ENCODE measurements at places on chromosomes 1 and 21. TPM values are rescaled to one million over a fixed set of nuclear protein-coding genes. Genes with fewer than 3 reads are reported as not detected.

The HHIPL2 gene
- not detected for total RNA-seq

The NCF2 gene
- total RNA-seq, result not detected

The CFAP107 gene
- total RNA-seq, result not detected

DNA sequence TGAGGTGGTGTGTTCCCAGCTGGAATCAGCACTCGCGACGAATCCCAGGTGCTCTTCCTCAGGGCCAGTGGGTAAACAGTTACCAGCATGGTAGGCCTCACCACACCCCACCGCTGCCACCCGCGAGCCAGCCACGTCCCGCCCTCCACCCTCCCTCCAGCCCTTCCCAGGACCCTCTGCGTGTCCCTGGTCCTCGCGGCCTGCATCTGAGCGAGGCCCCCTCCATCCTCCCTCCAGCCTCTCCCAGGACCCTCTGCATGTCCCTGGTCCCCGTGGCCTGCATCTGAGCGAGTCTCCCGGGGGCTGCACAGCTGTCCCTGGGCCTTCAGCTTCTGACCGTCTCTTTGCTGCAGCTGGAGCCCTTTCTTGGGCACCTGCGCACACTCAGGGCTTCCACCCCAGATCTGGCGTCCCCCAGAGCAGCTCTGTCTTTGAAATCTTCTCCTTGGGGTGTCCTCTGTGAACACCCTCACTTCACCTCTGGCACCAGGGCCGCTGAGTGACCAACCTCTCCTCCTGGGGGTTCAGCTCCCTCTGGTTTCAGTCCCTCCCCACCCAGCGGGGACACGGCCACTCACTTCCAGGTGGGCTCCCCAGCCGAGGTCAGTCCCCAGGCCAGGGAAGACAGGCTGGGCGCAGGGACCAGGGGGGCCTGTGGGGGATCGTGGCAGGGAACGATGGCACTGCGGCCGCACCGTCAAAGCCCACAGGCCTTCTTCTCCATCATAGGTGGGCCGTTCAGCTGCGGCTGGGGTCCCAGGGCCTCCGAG, 57.8 kb upstream of the COL6A2 start:
- DNase-seq, result no peak

GRCh38 chr21:22961258-22961657, 1963.0 kb downstream of the NCAM2 start:
- no peak for DNase-seq

GRCh38 chr1:20834780-20835179, 47.7 kb upstream of the HP1BP3 start:
- no peak for DNase-seq

GRCh38 chr1:221805121-221805520, 63.2 kb upstream of the DUSP10 start:
- DNase-seq, result peak; percentile 16

- DNase-seq, result no peak
These were observed 49.2 kb upstream of the NFASC start for GRCh38 chr1:204821476-204821875.

DNA sequence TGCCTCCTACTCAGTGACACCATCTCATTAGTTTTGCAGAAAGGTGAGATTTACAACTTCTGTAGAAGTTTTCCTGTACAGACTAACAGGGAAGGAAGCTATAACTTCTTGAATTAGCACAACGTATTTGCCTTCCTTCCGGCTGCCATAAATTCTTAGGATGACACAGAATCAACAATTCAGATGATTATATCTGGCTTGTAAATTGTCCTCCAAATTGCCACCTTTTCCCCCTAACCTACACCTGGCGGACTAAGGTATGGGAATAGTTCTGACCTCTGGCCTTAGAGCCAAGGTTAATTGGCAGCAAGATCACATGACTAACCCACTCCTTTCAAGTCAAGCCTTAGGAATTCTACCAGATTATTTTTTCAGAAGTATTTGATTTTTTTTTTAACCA, 284.3 kb downstream of the LMO4 start:
- DNase-seq, result no peak

The KLF17 gene
- under 0.01 TPM for total RNA-seq

GRCh38 chr1:101474039-101474665, 237.3 kb downstream of the S1PR1 start:
- DNase-seq, result peak; percentile 10

- DNase-seq, result no peak
These were observed 14.1 kb upstream of the STXBP3 start for GRCh38 chr1:108732398-108732797.

DNA sequence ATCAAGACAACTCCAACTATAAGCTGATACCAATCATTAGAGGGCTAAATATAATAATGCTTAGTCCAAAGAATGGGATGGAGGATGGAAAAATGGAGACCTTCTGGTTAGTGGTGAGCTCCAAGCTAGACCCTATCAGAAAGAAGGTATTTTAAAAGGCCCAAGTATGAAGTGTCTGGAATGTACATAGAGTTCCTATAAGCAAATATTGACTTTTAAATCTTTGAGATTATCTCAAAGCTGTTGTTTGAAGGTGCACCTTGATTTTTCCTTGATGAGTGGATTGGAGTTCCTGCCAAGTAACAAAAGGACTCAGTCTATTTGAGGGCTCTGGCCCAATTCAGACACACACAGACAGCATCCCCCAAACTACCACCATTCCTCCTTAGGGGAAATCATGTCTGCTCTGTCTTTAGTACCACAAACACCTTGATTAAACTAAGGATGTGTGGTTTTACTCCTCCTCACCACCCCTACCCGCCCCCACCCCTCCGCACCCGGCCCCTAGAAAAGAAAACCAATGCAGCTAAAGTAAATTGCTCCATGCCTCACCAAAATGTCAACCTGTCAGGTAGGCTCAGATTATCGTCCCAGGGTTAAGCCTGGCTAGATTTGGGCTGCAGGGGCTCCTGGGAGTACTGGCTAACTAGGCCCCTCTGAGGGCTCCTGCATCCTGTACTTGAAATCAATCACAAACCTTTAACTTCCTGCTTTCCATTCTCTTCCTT, 59.4 kb downstream of the CDC7 start:
- DNase-seq, result no peak

- DNase-seq, result peak; percentile 17
These were observed 7.5 kb downstream of the TAF1A start for GRCh38 chr1:222582099-222582774.

- DNase-seq, result peak; percentile 83
These were observed 2.4 kb downstream of the UROD start for GRCh38 chr1:45014321-45015028.

GRCh38 chr1:85661767-85662166, 46.5 kb downstream of the ZNHIT6 start:
- no peak for DNase-seq

The TRIM67 gene
- total RNA-seq, result not detected

The AADACL3 gene
- not detected for total RNA-seq

DNA sequence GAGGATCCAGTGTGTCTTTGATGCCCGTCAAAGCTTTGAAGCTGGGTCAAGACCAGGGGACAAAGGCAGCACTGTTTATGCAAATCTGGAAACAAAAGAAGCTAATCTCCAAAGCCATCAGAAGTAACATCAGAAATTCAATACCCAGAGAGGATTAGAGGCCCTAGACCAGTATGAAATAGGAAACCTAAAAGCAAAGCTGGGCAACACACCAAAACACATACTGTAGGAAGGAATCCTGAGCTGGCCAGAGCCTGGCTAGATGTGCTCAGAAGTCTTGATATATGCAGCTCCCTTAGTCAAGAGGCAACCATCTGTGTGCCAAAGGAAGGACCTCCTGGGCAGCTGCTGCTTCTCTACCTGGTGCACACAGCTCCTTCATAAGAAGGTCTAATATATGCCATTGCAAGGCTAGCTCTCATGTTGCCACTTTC, 12.3 kb downstream of the COLGALT2 start:
- peak; percentile 39 for DNase-seq

GRCh38 chr1:206497363-206497762, 10.0 kb upstream of the RASSF5 start:
- no peak for DNase-seq

The SMCP gene
- not detected for total RNA-seq

DNA sequence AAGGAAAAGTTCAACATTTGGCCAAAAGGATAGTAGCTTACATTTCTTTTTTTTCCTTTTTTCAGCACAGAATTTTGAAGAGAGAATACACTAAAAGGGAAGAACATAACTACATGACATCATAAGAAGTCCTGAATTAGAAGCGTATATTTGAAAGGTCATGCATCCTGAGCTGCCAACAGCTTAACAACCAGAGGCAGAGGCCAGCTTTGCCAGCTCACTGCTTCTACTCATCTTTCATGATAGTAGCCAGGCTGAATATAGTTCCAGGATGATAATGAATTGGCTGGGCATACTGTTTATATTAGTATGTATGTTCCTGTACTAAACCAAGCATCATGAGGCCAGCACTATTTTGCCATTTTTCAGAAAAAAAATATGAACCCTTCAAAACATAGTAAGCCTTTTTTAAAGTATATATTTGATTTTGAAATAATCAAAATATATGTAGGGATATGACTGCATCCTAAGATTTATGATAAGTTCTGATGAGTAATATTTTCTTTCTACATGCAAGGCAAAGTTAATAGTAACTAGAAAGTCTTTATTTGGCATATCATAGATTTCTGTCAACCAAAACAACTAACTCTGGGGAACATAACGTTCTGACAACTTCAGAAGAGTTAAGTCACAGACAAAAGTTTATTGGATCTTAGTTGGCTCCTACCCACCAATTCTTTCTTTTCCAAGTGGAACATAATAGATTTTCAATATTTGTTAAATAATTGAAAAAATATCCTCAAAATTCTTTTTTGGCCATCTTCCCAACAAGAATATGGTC, 123.2 kb downstream of the DPYD start:
- DNase-seq, result peak; percentile 26

DNA sequence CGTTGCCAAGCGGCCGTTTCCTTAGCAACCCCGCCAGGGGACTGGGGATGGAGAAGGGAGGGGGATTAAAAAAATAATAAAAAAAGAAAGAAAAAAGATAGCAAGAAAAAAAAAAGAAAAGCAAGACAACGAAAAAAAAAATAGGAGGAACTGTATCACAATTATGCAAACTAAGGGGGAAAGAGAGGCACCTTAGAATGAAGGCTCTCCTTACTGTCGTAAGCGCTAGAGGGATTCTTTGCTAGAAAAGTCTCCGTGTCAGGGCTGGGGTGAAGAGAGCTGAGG, 625 bp upstream of the NEGR1 start:
- DNase-seq, result no peak

GRCh38 chr1:85576266-85576641, 4.3 kb upstream of the CCN1 start:
- DNase-seq, result no peak
